NCI-H774 (cell line): ENCODE measurements at places on chromosomes 1 and 21.
A peak's percentile ranks its signal among the peaks of the same experiment; 100 is the strongest.

- DNase-seq: no peak
Observed at GRCh38 chr1:87403061-87403820, 74.6 kb downstream of the LMO4 start.

- DNase-seq: no peak
Observed at GRCh38 chr21:43712268-43712942, 6.5 kb upstream of the PDXK start.

GRCh38 chr1:111222308-111223125 is 5.0 kb upstream of the CHI3L2 start:
- peak; percentile 39 for DNase-seq

GRCh38 chr1:227561241-227561907 is 2.0 kb upstream of the ZNF678 start:
- no peak for DNase-seq

DNA sequence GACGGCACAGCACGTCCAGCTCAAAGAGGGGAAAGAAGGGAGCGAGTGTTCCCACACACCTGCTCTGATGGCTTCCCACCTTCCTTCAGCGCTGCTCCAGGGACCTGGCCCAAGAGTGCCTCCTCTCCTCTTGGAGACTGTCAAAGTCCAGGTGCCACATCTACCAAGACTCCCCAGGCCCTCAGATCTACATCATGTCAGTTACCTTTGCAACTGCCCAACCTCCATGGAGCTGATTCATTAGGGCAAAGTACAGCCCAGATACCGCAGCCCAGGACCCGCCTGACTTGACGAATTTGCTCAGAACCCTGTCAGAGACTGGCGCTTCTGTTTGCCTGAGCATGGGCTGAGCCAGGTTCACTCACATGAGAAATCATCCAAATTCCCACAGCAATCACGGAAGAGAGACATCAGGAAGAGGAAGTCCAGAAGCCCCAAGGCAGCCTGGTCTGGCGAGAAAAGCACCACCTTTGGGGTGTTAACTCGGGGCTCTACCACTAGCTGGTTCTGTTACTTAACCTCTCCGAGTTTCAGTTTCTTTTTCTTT is at the start of gene SEC16B:
SEC16B (minus strand) TSS at position 234 of the 547 bp plus-strand sequence. CDS start 2,077 bp downstream, outside the sequence.
- no peak for DNase-seq
